HFFc6 (cell line): ENCODE measurements at places on chromosomes 6 and 20.

DNA sequence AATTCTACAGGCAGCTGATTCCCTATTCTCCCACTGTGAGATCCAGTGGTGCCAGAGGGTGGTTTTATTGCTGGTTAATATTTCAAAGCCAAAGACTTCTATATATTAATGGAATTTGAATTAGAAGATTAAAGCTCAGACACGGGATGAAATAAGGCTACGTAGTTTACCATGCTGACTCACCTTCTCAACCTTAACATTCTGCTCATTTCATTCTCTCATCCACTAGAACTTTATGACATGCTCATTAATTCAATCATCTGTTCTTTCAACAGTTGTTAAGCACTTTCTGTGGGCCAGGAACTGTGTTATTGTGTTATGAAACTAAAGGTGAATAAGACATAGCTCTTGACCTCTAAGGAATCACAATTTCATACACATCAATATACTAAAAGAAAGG, 456.9 kb upstream of the MAP3K7 start:
- DNase-seq = no peak
- no peaks in the 10 kb centered on the region; the same call in 1 of the 2 replicates for H3K36me3 ChIP-seq
- no peaks in the 10 kb centered on the region for H3K4me1 ChIP-seq
- H3K4me3 ChIP-seq = no peak overlapping the region
- no peak overlapping the region for H3K27ac ChIP-seq
- no peaks in the 10 kb centered on the region for H3K27me3 ChIP-seq

GRCh38 chr20:16043931-16044330, 529.3 kb downstream of the KIF16B start:
- DNase-seq = no peak
- H3K4me3 ChIP-seq = no peak overlapping the region
- H3K36me3 ChIP-seq = no peaks in the 10 kb centered on the region
- H3K27me3 ChIP-seq = no peaks in the 10 kb centered on the region; the same call in 1 of the 2 replicates

DNA sequence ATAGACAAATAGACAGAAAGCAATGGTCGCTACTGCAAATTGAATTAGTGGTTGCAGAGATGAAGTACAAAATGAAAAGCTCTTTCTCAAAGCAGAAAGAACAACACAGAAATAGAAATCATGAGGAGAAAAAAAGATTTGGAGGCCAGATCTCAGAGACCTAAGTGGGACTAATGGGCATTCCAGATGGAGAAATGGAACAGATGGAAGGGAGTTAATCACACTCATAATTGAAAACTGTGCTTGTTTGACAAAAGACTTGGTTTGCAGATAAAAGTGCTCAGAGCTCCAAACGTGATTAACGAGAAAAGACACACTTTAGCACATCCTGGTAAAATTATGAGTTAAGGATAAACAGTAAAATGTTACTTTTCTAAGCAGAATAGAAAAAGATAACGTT, 58.1 kb upstream of the SNRPB2 start:
- no peaks in the 10 kb centered on the region for H3K36me3 ChIP-seq
- DNase-seq = no peak
- no peak overlapping the region for H3K27ac ChIP-seq
- no peaks in the 10 kb centered on the region; the same call in 1 of the 2 replicates for H3K27me3 ChIP-seq

- no peaks in the 10 kb centered on the region for H3K27me3 ChIP-seq
- no peak for DNase-seq
- no peak overlapping the region for H3K27ac ChIP-seq
Measured at GRCh38 chr20:4904127-4904860, 97.0 kb downstream of the SLC23A2 start.

- H3K27me3 ChIP-seq = no peaks in the 10 kb centered on the region
- no peaks in the 10 kb centered on the region for H3K36me3 ChIP-seq
- H3K4me3 ChIP-seq = no peak overlapping the region
- no peaks in the 10 kb centered on the region for H3K4me1 ChIP-seq
Measured at GRCh38 chr20:20567712-20568111, 144.7 kb downstream of the RALGAPA2 start.

DNA sequence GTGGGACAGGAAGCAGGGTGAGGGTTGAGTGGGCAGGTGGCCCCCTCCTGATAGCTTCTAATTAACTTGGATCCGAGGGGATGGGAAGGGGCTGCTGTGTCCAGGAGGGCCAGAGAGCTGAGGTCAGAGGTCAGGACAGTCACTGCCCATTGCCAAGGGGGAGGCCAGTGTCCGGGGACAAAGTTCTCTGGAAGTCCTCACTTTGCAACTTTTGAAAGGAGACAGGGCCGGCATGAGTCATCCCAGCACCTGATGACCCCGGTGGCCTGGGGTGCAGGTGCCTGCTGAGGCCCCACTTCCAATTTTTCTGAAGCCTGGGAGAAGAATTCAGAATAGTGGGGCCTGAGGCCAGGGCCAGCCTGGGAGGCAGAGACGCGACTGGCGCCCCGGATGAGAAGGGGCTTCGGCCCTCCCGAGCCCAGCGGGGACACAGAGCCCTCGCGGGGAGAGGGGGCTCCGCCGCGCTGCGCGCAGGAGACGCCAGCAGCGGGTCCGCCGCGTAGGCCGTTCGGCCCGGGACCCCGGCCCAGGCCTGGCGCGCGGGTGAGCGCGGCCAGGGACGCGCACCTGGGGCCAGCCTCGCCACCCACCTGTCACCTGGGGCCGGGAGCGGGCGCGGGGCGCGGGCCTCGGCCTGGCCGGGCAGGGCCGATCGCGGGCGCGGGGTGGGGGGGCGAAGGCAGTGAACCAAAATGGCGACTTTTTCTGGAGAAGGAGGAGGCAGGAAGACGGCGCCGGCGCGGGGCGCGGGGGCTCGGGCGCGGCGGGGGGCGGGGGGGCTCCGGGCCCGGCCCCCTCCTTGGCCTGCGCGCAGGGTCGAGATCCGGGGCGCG, 586 bp downstream of the ZNF512B start:
- H3K4me3 ChIP-seq = peak overlapping the region; percentile 89
- no peak for DNase-seq
- H3K36me3 ChIP-seq = no peaks in the 10 kb centered on the region
- no peaks in the 10 kb centered on the region; the same call in none of the 2 replicates for H3K27me3 ChIP-seq
- H3K27ac ChIP-seq = peak overlapping the region; percentile 65
- peaks cover 25% of the 10 kb centered on the region for H3K4me1 ChIP-seq

DNA sequence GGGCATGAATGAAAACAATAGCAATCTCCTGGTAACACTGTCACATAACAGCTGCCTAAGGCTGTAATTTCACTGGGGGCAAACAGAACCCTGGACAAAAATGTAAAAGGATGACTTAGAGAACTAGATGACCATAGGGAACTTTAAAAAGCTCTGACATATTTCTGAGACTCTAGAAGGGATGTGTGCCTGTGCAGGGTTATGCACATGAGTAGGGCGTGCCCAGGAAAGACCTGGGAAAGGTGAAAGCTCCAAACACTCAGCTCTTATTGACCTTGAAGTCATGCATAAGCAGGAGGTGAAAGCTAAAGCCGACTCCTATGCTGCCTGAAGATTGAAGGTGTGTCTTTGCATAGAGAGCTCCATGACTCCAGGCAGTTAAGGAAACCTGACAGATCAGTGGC, 118.4 kb upstream of the BTBD3 start:
- DNase-seq = no peak
- H3K4me1 ChIP-seq = peaks cover 27% of the 10 kb centered on the region
- no peak overlapping the region for H3K4me3 ChIP-seq
- H3K27ac ChIP-seq = no peak overlapping the region

GRCh38 chr20:54176610-54177009, 2.8 kb upstream of the CYP24A1 start:
- H3K4me1 ChIP-seq = peaks cover 21% of the 10 kb centered on the region
- H3K4me3 ChIP-seq = no peak overlapping the region
- no peak overlapping the region for H3K27ac ChIP-seq
- no peaks in the 10 kb centered on the region for H3K36me3 ChIP-seq
- H3K27me3 ChIP-seq = peaks cover 27% of the 10 kb centered on the region
- DNase-seq = peak; percentile 63

DNA sequence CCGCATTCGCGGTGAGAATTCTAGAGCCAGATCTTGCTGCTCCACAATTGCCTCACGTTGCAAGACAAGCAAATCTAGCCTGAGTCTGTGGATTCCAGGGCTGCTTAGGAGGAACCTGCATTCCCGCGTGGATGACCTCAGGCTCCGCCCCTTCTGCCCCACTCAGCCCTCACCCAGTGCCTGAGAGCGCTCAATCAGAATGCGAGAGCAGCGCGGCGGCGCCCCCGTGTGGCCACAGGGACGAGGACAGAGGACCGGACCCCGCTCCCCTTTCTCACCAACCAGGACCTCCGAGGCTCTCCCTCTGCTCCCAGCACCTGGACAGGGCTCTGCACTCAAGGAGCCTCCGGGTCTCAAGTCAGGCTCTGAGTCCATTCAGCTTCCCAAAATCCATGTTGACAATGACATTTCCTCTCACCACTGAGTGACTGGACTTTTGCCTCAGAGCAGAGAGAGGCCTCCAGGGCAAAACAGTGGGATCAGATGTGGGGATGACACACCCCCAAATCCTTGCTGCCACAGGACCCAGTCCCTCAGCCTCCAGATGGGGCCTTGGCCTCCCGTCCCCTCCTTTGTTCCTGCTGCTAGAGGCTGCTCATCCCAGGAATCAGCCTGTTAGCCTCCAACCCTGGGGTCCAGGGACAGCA, 52.0 kb downstream of the RPP21 start:
- peaks cover 31% of the 10 kb centered on the region for H3K27me3 ChIP-seq
- no peaks in the 10 kb centered on the region for H3K4me1 ChIP-seq
- no peak overlapping the region for H3K4me3 ChIP-seq
- no peak overlapping the region for H3K27ac ChIP-seq
- DNase-seq = peak; percentile 48

DNA sequence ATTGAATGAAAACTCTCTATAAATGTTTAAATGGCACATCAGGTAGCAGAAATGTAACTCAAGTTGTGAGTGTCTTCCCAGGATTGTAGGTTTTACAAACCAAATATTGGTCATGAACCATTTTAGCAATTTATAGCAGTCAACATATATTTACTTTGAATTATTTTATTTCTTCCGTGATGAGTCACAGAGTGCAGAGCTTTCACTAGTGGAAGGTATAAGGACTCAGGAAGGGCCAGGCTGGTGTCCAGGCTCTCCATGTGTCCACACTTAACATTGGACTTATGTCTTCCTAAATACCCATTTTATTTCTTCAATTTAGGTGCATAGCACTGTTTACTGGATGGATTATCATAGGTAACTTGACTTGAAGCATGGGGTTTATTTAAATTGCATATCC, 120.9 kb downstream of the OLIG3 start:
- no peaks in the 10 kb centered on the region for H3K4me1 ChIP-seq
- no peaks in the 10 kb centered on the region for H3K27me3 ChIP-seq
- DNase-seq = no peak
- no peak overlapping the region for H3K27ac ChIP-seq

GRCh38 chr20:34862724-34863123, 9.9 kb downstream of the GGT7 start:
- H3K4me3 ChIP-seq = no peak overlapping the region
- H3K4me1 ChIP-seq = no peaks in the 10 kb centered on the region
- no peak overlapping the region for H3K27ac ChIP-seq
- H3K36me3 ChIP-seq = peaks cover 9% of the 10 kb centered on the region
- peaks cover 3% of the 10 kb centered on the region for H3K27me3 ChIP-seq
- no peak for DNase-seq

- no peaks in the 10 kb centered on the region for H3K4me1 ChIP-seq
- no peak overlapping the region for H3K27ac ChIP-seq
- no peak overlapping the region for H3K4me3 ChIP-seq
- H3K27me3 ChIP-seq = no peaks in the 10 kb centered on the region
- H3K36me3 ChIP-seq = peaks cover 4% of the 10 kb centered on the region; the same call in 1 of the 2 replicates
Measured at GRCh38 chr20:7090811-7091210, 323.3 kb downstream of the BMP2 start.

DNA sequence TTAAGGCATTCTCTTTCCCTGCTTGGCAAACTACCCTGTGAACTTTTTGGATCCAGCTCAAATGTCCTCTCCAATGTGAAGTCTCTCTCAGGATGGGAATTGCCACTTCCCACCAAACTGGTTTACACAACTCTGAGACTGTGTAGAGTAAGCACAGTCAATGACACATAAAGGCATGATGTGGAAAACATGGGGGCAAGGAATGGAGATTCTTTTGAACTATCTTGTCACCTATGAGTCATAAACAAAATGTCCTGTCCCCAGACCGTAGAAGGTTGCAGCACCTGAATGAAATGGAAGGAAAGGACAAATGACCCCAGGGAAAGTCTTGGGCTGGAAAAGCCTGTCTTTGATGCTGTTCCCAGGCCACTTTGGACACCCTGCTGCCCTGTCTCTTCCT, 11.0 kb upstream of the KIF13A start:
- peaks cover 33% of the 10 kb centered on the region for H3K4me1 ChIP-seq
- H3K36me3 ChIP-seq = peaks cover 4% of the 10 kb centered on the region; the same call in 1 of the 2 replicates
- peak overlapping the region; percentile 16; the same call in 1 of the 2 replicates for H3K27ac ChIP-seq
- H3K4me3 ChIP-seq = no peak overlapping the region
- H3K27me3 ChIP-seq = peaks cover 1% of the 10 kb centered on the region; the same call in 1 of the 2 replicates

GRCh38 chr6:92779746-92780145, 639.6 kb downstream of the EPHA7 start:
- H3K27ac ChIP-seq = no peak overlapping the region
- H3K4me1 ChIP-seq = no peaks in the 10 kb centered on the region
- H3K36me3 ChIP-seq = no peaks in the 10 kb centered on the region
- H3K4me3 ChIP-seq = no peak overlapping the region

DNA sequence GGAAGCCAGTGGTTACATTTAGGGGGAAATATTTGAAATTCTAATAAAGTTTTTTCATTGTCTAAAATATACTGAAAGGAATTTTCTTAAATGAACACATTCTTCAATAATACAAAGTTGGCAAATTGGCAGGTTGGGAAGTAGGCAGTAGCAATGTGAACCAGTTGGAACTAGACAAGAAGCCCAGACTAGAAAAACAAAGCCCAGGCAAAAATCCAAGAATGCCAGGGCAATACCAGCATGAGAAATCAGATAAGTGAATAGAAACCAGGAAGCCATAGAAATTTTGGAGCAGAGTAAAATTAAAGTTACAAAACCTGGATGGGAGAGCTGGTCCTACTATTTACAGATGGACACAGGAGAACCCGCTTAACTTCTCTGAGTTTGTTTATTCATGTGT, 52.2 kb downstream of the TPBG start:
- no peak overlapping the region; the same call in 1 of the 2 replicates for H3K27ac ChIP-seq
- H3K4me3 ChIP-seq = no peak overlapping the region
- 0 out of 2 replicates have a peak, but pooled peaks cover 4% of the 10 kb centered on the region for H3K36me3 ChIP-seq
- H3K4me1 ChIP-seq = peaks cover 11% of the 10 kb centered on the region
- peak; percentile 7 for DNase-seq

DNA sequence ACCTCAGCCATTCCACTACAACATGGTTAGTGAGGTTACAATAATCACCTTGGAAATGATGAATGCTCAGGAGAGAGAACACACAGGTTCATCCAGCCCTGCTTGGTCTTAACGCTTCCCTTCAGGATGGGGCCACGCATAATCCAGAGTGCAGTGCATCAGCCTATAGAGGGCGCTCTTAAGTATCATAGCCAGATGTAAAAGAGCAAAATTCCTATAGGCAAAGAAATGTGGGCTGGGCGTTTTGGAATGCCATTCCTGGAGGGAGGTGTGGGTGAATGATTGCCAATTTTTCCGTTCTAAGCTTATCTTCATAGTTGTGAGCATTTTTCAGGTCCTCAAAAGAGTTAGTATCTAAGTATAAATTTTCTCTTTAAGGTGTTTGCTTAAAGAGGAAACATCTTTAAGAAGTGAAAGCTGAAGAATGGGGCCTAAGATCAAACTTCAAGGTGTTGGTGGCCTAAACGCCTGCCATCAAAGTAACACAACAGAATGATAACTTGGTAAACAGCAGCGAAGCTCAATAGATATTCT, 1.8 kb downstream of the RIPOR2 start:
- H3K4me3 ChIP-seq = no peak overlapping the region
- no peaks in the 10 kb centered on the region for H3K36me3 ChIP-seq
- peaks cover 48% of the 10 kb centered on the region for H3K4me1 ChIP-seq
- DNase-seq = no peak
